ENCODE measurements at places on chromosomes 7 and 10.

- DNase-seq = no peak
Measured at GRCh38 chr10:132184816-132185593, 1.7 kb upstream of the DPYSL4 start.

GRCh38 chr7:151252961-151253711 lies 4.6 kb upstream of the SMARCD3 start:
- no peak for DNase-seq

DNA sequence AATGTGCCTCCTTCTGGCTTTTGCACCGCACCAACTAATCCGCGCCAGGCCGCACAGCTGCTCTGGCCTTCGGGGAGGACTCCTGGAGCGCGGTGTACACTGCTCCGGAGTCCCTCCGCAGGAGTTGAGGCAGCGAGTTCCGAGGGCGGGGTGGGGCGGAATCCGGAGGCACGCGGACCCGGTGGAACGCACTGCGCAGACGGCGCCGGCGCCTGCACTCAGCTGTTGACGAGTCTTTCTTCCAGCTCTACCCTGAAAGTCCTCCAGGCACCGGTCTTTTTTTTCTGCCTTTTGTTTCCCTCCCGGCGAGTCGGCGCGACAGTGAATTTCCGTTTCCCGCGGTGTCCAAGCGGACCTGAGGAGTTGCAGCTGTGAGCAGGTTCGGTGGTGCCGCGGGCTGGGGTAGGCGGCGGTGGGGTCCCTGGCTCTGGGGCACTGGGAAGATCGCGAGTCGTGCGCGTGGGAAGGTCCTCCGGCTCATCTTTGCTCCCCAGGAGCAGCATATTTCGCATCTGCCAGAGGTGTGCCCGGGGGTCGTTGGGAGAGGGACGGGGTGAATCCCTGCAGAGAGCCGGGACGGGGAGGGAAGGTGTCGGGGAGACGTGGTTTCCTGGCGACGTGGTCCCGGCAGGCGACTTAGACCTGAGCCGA lies 44.1 kb downstream of the SFTPD start:
- DNase-seq = peak; percentile 91

GRCh38 chr10:21634599-21635365 lies 100.8 kb downstream of the MLLT10 start:
- DNase-seq = no peak

DNA sequence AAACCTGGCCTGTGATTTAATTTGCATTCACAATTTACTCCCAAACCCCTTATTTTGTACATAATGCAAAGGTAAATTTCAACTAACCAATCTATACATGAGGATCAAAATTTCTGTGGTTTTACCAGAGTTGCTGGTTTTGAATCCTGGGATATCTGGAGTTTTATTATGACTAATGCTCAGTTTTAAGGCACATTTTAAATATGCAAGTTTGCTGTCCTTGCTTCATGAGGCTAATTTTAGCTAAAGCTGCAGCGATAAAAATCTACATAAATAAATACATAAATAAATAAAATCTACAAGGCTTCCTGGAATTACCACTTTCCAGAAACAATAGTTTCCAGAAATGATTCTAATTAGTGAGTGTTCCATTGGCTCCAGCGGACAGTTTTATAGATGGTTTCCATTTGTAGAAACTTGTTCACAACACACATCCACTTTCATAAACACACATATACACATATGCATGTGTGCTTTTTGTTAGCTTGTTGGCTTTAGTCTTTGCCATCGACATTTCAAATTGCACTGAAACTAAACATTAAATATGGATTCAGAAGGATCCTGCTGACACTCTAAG lies 339.5 kb upstream of the NRP1 start:
- DNase-seq = no peak

GRCh38 chr7:1314021-1314907 lies 81.6 kb downstream of the UNCX start:
- DNase-seq = no peak

- no peak for DNase-seq
Measured at GRCh38 chr10:87523731-87524130, 19.0 kb downstream of the MINPP1 start.

DNA sequence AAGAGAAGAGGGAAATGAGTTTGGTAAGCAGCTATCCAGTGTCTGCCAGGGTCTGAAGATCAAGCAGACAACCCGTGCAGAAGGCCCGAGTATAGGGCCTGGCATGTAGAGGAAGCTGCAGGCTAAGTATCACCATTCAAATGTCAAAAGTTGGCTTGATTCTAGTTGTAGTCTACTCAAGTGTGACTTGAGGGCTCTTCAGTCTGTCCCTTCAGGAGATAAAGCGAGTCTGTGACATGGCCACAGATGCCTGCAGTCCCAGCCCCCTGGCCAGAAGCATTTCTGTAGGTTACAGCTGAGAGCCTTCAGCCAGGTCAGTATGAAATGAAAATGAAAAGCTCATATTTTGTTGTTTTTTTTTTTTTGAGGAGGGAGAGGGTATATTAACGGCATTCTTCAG lies 97.8 kb upstream of the EEPD1 start:
- DNase-seq = no peak

DNA sequence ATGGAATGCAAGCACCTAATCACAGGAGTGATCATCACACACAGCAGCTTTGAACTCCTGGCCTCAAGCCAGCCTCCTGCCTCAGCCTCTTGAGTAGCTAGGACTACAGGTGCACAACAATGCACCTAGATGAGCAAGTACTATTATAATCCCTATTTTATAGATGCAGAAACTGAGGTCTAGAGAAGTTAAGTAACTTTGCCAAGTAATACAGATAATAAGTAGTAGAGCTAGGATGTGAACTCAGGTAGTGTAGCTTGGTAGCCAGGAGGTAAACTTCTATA lies 33.7 kb downstream of the DNAJC12 start:
- DNase-seq = no peak

- DNase-seq = peak; percentile 86
Measured at GRCh38 chr10:71074176-71074755, 138.1 kb upstream of the UNC5B start.

DNA sequence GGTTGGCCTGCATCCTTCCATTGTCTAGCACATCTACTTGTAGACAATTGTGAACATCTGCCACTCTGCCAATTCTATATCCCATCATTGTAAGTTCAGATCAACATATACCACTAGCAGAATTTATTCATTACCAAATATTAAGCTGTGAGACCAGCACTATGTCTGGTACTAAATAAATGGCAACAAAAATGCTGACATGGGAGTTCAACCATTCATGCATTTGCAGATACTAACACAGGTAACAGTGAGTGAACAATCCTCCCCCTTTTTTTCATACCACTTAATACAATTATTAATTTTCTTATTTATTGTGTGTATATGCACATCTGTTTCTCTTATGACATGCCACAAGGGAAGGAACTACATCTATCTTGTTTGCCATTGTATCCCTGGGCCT lies 11.9 kb downstream of the POLR1F start:
- DNase-seq = no peak

DNA sequence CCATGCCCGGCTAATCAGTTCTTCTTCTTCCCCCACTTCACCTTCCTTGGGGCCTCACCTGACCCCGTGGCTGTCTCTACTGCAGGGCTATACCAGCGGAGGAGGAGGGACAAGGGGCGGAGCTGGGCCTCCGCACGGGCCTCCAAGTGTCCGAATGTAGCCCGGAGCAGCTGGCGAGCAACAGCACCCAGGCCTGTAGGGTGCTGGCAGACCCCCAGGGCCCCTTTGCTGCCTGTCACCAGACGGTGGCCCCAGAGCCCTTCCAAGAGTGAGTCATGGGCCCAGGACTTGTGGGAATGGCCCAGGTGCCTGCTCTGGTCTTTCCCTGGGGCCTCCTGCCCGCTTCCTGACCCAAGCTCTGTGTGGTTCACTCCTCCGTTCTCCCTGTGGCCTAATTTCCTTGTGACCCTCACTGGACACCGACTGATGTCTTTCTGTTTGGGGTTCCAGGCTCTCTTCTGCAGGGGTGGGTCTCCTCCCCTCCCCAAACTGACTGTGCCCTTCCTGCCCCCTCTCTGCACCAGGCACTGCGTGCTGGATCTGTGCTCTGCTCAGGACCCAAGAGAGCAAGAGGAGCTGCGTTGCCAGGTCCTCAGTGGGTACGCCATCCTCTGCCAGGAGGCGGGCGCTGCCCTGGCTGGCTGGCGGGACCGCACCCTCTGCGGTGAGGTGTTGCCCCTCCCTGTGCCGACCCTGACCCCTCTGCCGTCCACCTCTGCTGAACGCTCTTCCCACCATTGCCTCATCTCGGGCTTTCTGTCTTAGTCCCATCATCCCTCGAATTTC lies 35.2 kb downstream of the EPHB4 start:
- DNase-seq = no peak

- peak; percentile 2 for DNase-seq
Measured at GRCh38 chr7:2313450-2314208, 612 bp downstream of the SNX8 start.

DNA sequence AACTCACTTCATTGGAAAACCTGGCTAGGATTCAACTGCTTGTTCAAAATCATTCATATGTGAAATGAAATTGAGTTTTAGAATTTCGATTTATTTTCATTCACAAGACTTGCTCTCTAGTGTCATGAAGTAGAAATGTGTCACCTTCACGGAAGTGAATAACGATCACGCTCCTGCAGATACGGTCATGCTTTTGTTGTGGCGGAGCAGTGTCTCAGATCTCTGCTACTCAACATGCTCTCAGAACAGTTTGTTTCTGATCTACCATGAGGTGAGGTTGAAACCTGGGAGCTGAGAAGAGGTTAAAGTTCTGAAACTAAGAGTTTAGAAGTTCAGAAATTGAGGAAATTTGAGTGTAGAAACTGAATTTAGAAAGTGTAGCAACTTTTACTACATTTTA lies 13.8 kb upstream of the PITRM1 start:
- DNase-seq = no peak

DNA sequence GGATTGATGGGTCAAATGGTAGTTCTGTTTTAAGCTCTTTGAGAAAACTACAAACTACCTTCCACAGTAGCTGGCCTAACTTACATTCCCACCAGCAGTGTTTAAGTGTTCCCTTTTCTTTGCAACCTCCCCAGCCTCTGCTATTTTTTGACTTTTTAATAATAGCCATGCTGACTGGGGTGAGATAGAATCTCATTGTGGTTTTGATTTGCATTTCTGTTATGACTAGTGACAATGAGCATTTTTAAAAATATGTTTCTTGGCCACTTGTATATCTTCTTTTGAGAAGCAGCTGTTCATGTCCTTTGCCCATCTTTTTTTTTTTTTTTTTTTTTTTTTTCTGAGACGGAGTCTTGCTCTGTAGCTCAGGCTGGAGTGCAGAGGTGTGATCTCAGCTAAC lies 155.2 kb upstream of the BMPER start:
- DNase-seq = no peak

DNA sequence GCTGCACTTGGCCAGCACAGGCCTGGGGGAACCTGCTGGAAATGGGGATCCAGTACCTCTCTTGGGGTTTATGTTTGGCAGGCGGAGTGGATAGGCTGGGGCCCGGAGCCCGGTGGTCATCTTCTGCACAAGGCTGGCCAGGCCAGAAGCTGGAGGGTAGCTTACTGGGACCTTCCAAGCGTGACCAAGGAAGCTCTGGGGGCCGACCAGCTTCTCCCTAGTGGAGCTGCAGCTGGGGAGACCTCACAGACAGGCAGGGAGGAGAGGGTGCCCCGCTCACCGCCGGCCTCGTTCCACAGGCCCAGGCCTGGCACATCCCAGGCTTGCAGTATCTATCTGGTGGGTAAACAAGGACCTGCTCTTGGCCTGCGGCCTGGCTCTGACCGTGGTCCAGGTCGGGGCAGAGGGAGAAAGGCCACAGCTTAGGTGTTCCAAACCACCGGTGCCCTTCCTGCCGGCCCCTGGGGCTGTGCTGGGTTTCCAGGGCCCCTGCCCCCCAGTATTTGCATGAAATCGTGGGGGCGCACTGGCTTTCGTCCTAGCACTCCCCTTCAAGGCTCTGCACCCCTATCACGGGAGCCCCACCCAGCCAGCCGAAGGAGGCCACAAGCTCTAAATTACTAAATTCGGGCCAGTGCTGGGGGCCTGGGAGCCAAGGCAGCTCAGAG lies 1.5 kb upstream of the ELFN1 start:
- no peak for DNase-seq

GRCh38 chr10:86393862-86394455 lies 27.4 kb upstream of the GRID1 start:
- no peak for DNase-seq

DNA sequence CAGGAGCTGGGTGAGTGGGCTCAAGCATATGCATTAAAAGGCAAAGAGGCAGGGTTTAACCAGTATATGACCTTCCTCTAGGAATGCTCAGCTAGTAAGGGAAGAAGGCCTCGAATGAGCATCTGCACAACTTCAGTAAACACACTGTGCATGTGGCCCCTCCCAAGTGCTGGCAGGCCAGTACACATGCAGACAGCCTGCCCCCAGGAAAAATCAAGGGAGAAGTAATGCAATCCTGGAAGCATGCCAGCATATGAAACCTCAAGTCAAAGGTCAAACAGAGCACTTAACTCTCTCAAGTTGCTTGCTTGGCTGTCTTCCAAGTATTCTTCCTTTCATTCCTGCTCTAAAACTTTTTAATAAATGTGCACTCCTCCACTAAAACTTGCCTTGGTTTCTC lies 208.4 kb downstream of the ACTR3B start:
- no peak for DNase-seq

DNA sequence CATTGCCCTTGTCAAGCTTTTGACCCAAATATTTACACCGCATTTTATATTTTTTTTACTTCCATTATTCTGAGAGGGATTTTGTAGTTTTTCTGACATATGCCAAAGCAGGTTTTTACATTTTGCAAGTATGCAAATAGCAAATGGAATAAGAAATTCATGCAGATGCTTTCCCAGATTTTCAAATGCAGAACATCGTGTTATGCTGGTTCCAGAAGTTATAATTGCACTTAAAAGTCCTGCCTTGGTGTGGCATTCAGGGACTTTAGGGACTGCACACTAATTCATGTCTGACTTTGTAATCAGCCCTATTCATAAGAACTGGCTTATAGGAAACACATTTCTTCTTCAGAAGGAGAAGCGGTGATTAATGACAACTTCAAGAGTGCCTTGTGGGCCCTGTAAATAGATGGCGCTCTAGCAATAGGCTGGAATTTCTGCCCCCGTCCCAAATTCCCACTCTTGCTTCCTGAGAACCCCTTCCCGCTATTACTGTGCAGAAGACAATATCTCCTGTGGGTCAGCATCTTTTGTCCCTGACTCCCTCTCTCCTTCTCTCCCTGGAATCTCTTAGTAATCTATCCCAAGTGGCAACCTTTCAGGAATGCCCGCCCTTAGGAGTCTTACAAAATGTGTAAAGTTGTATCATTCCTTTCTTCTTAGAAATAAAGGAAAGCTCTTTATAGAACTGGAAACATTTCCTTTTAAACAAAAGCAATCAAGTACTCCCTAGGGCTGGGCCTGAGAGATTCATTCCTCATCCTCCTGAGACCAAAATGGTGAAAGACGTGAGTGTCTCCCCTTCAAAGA lies 264.0 kb downstream of the INHBA start:
- no peak for DNase-seq

DNA sequence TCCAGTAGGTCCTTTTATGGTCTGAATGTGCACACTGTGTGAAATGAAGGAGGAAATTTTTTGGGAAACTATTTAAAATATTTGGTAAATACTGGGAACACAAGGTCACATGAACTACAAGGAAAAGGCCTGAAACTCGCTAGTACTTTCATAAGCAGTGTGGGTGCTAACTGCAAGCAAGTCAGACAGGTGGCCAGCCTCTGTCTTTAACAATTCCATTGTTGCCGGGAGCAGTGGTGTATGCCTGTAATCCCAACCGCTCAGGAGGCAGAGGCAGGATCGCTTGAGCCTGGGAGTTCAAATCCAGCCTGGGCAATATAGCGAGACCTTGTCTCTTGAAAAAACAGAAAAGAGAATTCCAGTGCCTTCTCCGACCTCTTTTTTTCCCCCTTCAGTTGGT lies 37.5 kb downstream of the SMURF1 start:
- no peak for DNase-seq
